Nucleus accumbens (tissue), 56 donors: ENCODE measurements at places on chromosomes 6 and 20.
A peak's percentile ranks its signal among the peaks of the same experiment; 100 is the strongest.

GRCh38 chr20:49948178-49948577, 12.0 kb downstream of the RNF114 start:
- no peak for DNase-seq

DNA sequence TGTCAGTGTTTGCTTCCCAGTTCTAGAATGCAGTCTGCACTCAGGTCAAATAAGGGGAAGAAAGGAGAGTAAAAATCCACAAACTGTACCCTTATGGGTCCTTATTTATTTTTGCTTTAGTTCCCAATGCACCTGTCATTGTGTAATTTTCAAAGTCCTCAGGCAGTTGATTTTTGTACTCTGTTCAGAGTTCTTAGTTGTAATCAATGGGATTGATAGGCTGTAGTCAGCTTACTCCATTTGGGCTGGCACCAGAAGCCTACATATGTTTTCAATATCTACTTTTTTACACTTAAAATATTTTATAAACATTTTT, 18.6 kb downstream of the AIG1 start:
- no peak for DNase-seq

- no peak for DNase-seq
These were observed 971.1 kb upstream of the MAN1A1 start for GRCh38 chr6:120320481-120321162.

DNA sequence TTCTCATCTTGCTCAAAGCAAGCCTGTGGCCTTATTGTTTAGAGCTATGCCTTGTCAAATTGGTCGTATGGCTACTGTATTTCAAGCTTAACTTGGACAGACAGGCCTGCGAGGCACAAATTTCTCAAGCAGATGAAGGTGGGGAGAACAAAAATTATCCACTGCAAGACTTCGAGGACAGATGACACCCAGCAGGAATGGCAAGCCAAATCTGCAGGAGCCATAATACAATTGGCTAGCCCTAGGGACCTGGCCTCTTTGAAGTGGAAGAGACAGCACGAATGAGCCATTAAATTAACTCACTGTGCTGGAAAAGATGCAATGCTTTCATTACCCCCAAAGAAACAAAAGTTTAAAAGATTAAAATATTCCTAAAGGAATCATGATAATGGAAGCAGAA, 5.0 kb upstream of the BLOC1S5 start:
- DNase-seq = no peak

DNA sequence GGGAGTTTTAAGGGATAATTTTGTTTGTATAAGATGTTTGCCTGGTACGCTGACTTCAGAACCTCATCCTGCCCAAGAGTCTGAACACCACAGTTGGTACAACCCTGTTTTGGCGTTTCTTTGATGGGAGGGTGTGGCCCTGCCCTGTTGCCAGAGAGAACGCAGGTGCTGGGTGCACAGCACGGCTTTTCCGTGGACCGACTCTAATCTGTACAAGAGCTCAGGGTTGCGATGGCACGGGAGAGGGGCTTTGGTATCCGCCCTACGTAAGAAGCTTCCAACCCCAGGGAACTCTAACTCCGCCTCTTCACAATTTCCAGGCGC, 1.3 kb downstream of the CYP24A1 start:
- no peak for DNase-seq

- DNase-seq = peak; percentile 47
These were observed 26.2 kb downstream of the SLCO4A1 start for GRCh38 chr20:62668441-62669027.

- DNase-seq = no peak
These were observed 21.2 kb upstream of the LSM14B start for GRCh38 chr20:62101078-62101477.

DNA sequence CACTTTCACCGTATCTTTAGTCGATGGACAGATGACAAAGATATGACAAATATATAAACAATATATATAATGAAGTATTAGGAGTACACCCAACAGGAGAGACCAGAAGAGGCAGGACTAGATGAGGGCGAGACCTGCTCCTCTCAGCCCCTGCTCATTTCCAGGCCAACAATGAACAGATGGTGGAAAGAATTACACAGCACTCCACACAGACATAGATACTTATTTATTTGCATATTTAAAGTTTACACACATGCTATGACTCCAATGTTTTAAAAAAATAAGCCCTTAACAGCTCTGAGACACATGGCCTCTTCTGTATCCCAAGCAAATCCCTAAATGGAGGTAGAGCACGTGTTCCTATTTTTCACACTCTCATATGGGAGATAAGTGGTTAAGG, 10.4 kb downstream of the FAM210B start:
- no peak for DNase-seq

- DNase-seq = no peak
These were observed 29.4 kb downstream of the PHIP start for GRCh38 chr6:79048611-79049010.

- no peak for DNase-seq
These were observed 95.0 kb downstream of the ATRN start for GRCh38 chr20:3565851-3566250.

DNA sequence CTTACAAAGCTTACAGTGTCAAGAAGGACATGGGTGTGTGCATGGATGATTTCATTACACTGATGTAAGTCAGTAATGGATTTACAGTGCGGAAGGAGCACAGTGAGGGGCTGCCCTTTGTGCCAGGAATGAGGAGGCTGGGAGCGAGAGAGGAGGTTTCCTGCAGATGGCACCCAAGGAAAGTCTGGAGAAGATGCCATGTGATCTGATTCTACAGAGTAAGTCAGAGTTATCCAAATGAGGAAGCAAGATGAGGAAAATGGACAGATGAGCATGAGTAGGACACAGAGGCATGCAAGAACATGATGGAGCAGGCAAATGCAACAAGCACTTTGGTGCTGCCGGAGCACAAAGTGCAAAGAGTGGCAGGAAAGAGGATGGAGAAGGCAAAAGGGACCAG, 29.7 kb downstream of the MAP7 start:
- DNase-seq = no peak

- no peak for DNase-seq
These were observed 159.2 kb downstream of the CD109 start for GRCh38 chr6:73854998-73855718.

DNA sequence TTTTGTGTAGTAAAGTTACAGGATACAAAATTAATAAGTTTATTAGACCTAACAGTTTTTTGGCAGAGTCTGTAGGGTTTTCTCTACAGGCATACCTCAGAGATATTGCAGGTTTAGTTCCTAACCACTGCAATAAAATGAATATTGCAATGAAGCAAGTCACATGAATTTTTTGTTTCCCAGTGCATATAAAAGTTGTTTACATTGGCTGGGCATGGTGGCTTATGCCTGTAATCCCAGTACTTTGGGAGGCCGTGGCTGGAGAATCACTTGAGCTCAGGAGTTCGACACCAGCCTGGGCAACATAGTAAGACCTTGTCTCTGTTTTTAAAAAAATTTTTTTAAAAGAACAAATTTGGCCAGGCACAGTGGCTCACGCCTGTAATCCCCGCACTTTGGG, 16.0 kb downstream of the C6orf52 start:
- no peak for DNase-seq

DNA sequence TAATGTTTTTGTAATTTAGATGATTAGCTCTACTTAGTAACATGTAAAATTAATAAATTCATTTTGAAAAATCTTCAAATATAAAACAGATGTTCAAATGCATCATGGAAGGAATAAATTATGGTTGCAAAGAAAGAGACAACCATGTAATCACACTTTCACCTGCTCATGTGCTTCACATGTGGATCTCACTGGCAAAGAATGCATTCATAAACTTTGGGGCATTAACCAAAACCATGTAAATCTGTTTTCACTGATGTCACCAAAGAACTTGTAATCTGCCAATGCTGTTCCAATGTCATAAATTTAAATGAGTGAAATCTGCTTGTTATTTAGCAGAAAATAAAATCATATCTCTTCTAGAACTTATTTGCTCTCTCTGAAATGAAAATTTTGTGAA, 142.7 kb downstream of the TENT5A start:
- no peak for DNase-seq

GRCh38 chr6:131001111-131001736, 61.8 kb downstream of the EPB41L2 start:
- DNase-seq = no peak

- DNase-seq = no peak
These were observed 6.1 kb downstream of the C20orf173 start for GRCh38 chr20:35523298-35523888.

DNA sequence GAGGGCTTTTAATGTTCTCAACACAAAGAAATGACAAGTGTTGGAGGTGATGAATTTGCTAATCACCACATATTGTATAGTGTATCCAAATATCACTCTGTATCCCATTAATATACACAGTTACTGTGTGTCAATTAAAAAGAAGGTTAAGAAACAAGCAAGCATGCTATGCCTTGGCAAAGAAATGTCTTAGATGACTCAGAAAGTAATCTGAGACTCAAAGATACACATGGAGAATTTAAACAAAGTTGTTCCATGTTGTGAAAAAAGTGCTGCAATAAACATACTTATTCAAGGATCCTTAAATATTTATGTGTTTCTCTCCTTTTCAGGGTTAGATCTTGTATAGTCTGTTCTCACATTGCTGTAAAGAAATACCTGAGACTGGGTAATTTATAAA, 300.9 kb downstream of the DHX35 start:
- DNase-seq = no peak

- DNase-seq = no peak
These were observed 29.2 kb downstream of the AKAP7 start for GRCh38 chr6:131164506-131164905.

GRCh38 chr20:50729901-50730764, 1.2 kb upstream of the PARD6B start:
- no peak for DNase-seq

DNA sequence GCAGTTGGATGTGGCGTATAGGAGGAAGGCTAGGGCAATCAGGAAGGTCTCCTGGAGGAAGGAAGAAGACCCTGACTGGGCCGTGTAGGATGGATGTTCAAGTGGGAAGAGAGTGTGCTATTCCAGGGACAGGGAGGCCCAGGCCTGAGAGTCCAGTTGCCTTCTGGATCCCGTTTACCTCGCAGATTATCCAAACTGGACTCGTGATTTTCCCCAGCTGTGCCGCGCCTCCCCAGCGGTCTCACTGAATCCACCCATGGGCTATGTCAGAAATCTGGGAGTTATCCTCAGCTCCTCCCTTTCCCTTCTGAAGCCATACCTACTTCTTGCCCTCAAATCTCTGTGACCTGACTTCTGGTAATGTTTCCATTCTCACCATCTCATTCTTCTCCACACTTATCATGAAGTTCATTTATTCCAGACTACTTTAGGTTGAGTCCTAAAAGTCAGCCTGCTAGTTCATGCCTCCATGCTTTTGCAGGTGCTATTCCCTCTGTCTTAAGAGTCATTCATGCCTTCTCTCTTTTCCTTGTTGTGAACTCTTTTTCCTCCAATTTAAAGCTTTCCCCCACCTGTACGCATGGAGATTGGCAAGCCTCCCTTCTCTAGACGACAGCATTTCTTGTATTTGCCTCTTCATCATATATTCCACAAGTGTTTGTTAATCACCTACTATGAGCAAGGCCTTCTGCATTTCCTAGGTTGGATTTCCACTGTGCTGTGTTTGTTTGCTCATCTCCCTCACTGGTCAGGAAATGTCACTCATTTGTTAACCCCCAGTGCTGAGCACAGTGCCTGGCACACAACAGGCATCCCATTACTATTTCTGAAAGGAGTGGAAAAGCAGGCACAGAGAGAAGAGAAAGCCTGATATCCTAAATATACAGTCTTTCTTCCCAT, 2.7 kb downstream of the SDCBP2 start:
- DNase-seq = no peak
